ENCODE measurements at places on chromosomes 2 and 18.

DNA sequence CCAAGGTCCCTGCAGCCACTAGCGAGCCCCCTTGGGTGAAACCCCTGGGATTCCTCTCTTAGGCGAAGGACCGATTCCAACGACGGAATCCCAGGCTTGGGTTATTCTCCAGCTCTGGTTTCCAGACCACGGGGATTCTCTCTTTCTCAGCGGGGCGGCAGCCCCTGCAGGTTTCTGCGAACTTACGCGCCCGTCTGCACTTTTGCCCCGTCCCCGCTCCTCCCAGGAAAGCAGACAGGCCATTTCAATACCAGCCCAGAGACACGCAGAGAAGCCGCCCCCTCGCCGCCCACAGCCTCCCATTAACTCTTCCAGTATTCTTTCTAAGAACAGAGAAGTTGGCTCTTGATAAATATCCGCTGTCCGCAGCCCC is 1.2 kb downstream of the CBLN2 start:
- no peak for DNase-seq

- no peak for DNase-seq
These were observed 29.0 kb downstream of the LPIN1 start for GRCh38 chr2:11775384-11775783.

DNA sequence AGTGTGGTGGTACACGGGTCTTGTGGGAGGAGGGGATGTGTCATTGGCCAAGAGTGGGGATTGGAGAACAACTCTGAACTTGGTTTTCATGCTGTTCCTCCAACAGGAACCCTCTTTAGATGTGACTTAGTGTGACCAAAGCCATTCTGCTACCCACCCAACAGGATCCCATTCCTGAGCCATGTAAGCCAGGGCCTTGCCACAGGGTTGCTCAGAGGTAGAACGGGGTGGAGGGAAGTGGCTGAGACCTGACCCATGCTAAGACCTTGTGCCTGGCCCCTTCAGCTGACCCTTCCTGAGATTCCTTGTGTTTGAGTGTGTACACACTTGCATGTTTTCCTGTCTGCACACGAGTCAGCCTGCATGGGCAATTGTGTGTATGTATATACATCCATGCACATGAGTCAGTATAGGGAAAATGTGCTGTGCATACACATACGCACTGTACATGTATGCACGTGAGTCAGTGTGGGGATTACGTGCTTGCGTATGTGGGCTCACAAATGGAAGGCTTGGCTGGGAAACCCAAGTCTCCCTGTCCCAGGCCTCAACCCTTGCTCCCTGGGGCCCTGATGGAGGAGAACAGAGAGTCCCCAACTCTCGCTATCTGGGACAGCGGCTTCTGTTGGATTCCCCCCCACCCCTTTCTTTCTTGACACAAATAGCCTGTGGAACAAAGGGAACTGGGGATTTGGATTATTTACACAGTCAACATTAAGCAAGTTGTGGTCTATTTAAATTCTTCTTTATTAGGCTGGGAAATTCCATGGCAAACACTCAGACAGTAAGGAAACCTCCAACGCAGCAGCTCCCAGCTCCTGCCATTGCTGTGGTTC is 339.8 kb downstream of the DYSF start:
- no peak for DNase-seq

- DNase-seq: no peak
These were observed 19.8 kb downstream of the SPTBN1 start for GRCh38 chr2:54475919-54476318.

DNA sequence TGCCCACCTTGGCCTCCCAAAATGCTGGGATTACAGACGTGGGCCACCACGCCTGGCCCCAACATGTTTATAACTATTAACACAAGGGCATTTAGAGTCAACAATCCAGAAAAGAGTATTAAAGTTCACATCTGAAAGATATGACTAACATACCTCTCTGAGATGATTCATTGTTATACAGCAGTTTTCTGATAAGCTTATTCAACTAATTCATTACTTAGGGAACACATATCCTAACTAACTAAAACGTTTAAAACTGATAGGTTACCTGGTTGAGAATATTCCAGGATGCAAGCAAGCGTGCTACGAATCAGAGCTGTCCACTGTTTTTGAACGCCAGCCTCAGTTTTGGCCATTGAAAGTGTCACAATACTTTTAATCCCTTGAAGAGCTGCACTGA is 34.0 kb upstream of the STRN start:
- no peak for DNase-seq

DNA sequence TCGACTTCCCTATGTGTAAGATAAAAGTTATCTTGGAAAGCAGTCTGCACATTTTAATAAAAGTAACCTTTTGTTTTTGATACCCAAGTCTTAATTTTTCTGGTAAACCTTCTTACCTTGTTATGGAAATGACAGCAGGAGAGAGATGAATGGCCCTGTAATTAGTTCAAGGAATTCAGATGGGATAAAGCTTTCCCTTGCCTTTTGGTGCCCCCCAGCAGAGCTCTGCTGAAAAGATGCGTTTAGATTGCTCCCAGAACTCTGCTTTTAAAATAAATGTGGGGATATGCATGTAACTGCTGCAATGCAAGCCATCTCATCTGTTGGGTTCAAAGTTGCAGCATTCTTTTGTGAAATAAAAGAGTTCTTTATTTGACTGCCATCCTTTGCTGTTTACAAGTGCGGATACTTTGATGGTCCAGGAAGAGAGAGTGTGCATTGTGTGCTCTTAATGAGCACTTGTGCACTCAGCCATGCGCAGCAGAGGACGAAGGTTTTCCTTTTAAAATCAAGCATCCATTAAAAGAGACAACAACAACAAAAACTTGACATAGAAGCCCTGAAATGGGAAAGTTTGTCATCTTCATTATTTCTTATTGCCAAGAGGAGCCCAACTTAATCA is 176.7 kb upstream of the ST6GAL2 start:
- DNase-seq: no peak

DNA sequence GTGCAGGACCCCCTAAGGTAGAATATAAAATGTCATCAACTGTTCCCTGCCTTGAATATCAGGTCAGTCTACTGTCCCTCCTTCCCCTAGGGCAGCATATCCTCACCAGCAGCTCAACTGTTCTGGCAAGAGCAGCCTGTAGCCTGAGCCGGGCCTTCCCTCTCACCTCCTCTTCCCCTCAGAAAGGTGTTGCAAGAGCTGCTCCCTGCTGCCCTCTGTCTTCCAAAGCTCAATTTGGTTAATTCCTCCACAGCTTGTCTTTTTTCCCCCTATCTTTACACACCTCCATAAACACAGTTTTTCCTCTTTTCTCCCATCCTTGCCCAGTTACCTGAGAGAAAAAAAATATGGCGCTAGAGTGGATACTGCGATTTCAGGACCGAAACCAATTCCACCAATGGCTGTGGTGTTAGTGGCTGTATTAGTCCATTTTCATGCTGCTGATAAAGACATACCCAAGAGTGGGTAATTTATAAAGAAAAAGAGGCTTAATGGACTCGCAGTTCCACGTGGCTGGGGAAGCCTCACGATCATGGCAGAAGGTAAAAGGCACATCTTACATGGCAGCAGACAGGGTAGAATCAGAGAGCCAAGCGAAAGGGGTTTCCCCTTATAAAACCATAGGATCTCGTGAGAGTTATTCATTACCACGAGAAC is 184.7 kb downstream of the MREG start:
- DNase-seq: no peak
